ENCODE measurements at places on chromosomes 4 and X.

- no peaks in the 10 kb centered on the region for H3K36me3 ChIP-seq
- no peaks in the 10 kb centered on the region for H3K27me3 ChIP-seq
- H3K4me3 ChIP-seq = no peak overlapping the region
- DNase-seq = no peak
Observed at GRCh38 chrX:112901869-112902725, 61.5 kb upstream of the AMOT start.

DNA sequence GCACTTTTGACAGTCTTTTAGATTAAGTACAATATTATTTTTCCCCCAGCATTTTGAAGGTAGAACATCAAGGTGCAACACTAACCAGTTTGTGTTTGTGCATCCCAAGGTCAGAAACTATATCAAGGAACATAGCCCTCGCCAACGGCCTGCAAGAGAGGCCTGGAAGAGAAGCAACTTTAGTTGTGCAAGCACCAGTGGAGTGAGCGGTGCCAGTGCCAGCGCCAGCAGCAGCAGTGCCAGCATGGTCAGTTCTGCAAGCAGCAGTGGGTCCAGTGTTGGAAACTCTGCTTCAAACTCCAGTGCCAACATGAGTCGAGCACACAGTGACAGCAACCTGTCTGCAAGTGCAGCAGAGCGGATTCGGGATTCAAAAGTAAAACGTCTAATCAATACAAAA is 21.7 kb downstream of the FAM199X start:
- DNase-seq = no peak
- no peak overlapping the region for H3K4me3 ChIP-seq
- no peak overlapping the region for H3K27ac ChIP-seq
- peaks cover 2% of the 10 kb centered on the region for H3K4me1 ChIP-seq

GRCh38 chr4:72084587-72085011 is 52.8 kb downstream of the NPFFR2 start:
- no peak overlapping the region for H3K27ac ChIP-seq
- no peaks in the 10 kb centered on the region for H3K36me3 ChIP-seq
- H3K27me3 ChIP-seq = no peaks in the 10 kb centered on the region

DNA sequence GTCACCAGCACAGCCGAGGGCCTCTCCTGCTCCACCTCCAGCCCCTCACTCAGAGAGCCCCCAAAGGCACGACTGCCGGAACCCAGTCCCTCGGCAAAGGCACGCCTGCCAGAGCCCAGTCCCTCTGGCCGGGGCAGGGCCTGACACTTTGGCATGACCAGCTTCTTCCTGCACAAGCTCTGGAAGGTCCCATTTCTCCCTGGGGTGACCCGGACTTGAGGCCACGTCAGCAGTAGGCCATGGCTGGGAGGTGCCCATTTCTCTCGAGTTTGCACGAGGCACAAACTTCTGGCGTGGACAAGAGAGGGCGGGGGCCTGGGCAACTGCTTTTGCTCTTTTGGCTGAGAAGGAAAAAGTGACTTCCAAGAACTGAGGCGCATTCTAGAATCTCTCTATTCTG is 62.2 kb upstream of the GPR78 start:
- no peak overlapping the region for H3K4me3 ChIP-seq
- H3K27me3 ChIP-seq = no peaks in the 10 kb centered on the region
- H3K36me3 ChIP-seq = no peaks in the 10 kb centered on the region
- no peak for DNase-seq

DNA sequence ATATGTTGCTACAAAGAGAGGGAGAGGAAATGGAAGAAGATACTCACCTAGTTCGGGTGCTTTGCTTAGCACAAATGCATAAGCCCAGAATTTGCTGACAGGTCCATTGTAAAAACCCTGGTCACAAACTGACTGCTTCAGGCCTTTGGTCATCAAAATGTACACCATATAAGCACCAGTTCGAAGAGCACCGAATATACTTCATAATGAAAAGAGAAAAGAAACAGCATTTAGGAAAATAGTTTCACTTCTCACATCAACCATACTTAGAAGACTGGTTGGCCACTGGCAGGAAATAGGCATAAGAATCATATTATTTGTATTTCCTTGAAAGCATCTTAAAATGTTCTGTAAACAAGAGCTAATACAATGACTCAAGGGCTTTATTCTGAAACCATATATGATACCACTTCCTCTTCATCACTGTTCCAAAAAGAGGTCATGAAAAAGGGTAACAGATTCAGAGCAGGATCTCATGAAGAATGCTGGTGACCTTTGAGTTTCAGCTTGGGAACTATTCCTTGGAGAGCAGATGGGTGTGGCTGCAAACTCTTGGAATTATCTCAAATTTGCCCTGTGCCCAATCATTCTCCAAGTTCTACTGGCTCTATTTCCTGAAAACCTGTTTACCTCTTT is 138.7 kb downstream of the ELOVL6 start:
- H3K4me1 ChIP-seq = peaks cover 54% of the 10 kb centered on the region
- H3K36me3 ChIP-seq = peaks cover 14% of the 10 kb centered on the region
- no peaks in the 10 kb centered on the region for H3K27me3 ChIP-seq
- peak overlapping the region; percentile 34 for H3K4me3 ChIP-seq

DNA sequence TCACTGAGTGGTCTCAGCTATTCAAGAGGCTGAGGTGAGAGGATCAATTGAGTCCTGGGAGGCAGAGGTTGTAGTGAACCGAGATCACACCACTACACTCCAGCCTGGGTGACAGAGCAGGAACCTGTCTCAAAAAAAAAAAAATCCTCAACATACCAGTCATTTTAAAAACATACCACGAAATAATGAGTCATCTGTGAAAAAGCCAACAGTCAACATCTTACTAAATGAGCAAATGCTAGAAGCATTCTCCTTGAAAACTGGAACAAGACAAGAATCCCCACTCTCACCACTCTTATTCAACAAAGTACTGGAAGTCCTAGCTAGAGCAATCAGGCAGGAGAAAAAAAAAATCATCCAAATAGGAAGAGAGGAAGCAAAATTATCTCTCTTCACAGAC is 104.0 kb upstream of the ARHGEF9 start:
- no peak overlapping the region for H3K27ac ChIP-seq
- H3K36me3 ChIP-seq = no peaks in the 10 kb centered on the region
- H3K27me3 ChIP-seq = no peaks in the 10 kb centered on the region
- H3K4me1 ChIP-seq = no peaks in the 10 kb centered on the region
- DNase-seq = no peak
- H3K4me3 ChIP-seq = no peak overlapping the region

DNA sequence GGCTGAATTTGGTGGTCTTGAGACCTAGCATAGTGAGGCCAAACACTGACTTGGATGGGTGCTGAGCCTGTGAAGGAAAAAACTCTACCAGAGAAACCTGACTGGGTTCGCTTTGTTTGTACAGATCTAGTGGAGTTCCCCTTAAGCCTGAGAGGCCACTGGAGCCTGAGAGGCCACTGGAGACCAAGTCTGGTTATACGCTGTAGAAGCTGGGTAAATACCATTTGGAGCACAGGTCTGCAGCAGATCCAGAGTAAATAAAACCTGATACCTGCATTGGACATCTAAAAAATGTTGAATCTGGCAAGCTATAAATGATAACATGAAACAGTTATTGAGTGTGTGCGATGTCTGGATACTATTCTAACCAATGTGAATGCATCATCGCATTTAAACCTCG is 104.3 kb upstream of the IGSF1 start:
- H3K36me3 ChIP-seq = no peaks in the 10 kb centered on the region
- no peak overlapping the region for H3K27ac ChIP-seq
- DNase-seq = no peak
- H3K4me1 ChIP-seq = no peaks in the 10 kb centered on the region
- no peaks in the 10 kb centered on the region for H3K27me3 ChIP-seq
- H3K4me3 ChIP-seq = no peak overlapping the region

DNA sequence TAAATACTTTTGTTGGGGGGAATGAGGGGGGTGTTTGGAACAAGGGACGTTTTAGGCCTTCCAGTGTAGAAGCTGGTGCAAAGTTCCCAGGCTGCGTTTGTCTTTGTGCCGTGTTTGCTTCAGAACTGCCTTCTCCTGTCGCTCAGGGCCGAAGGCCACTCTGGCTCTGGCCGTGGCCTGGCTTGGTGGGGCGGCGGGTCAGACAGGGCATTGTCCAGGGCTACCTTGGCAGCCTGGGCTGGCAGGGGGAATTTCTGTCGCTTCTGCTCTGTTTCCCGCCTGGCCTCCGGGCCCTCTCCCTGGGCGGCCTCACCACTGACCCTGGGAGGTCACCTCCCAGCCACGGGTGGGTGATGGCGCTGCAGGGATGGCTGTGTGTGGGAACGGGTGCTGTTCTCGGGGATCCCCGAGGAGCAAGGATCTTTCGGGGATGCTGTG is 140.0 kb downstream of the COL4A6 start:
- no peaks in the 10 kb centered on the region for H3K4me1 ChIP-seq
- no peaks in the 10 kb centered on the region for H3K36me3 ChIP-seq
- no peak overlapping the region for H3K4me3 ChIP-seq
- H3K27ac ChIP-seq = no peak overlapping the region
- H3K27me3 ChIP-seq = no peaks in the 10 kb centered on the region
- DNase-seq = no peak

- no peaks in the 10 kb centered on the region for H3K4me1 ChIP-seq
- DNase-seq = no peak
- no peak overlapping the region for H3K4me3 ChIP-seq
- H3K27me3 ChIP-seq = no peaks in the 10 kb centered on the region
- H3K27ac ChIP-seq = no peak overlapping the region
- H3K36me3 ChIP-seq = no peaks in the 10 kb centered on the region
Observed at GRCh38 chrX:143664302-143664701, 28.4 kb upstream of the SLITRK4 start.

GRCh38 chrX:28757290-28757689 is 170.0 kb downstream of the IL1RAPL1 start:
- no peak overlapping the region for H3K27ac ChIP-seq
- no peak for DNase-seq
- H3K36me3 ChIP-seq = no peaks in the 10 kb centered on the region
- H3K4me3 ChIP-seq = no peak overlapping the region
- no peaks in the 10 kb centered on the region for H3K4me1 ChIP-seq

DNA sequence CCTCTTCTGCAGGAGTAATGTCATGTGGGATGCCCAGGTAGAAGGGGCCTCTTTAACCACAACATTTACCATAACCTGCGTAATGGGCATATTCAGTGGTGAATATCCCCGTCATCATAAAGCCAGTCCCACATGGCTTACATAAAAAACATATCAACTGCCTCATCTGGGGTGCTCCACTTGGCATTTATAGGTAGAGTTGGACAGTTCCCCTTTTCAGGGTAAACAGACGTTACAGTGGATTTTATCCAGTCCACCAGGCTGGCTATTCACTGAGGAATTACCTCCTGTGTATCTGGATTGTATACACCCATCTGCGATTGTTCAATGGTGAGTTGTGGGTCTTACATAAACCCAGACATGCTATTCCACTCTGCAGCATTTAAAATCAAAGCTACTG is 70.7 kb upstream of the ANKRD17 start:
- no peak overlapping the region for H3K4me3 ChIP-seq
- H3K4me1 ChIP-seq = peaks cover 3% of the 10 kb centered on the region
- H3K36me3 ChIP-seq = no peaks in the 10 kb centered on the region

DNA sequence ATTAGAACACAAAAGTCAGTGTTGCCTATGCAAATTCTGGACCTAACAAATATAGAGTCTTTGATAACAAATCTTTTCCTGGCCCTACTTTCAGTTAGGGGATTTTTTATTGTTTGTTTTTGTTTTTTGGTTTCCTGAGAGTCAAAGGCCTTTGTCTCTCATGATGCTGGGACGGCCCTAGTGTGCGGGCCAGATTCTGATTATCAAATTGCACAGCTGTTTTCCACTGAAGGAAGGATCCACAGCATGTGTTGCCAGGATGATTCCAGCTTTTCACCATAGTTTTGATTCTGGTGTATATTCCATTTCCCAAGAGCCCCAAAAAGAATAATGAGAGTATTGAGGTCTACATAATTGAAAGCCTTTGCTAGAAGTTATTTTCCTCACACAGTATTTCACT is 248.2 kb downstream of the CAMK2D start:
- H3K36me3 ChIP-seq = peaks cover 65% of the 10 kb centered on the region
- DNase-seq = no peak

Measured in activated T-helper 2 cell treated with anti-CD3 and anti-CD28 coated beads, Interferon-gamma antibody, Interleukin-2, Interleukin-4, amounts not matched to agents 10 μg/mL and 5 μg/mL and 100 μg/mL, durations not matched to agents 14 hours and 24 hours and 36 hours (primary cell).